ENCODE measurements at places on chromosomes 11 and 22.

- DNase-seq: peak; percentile 48
These were observed 7.7 kb downstream of the PITPNB start for GRCh38 chr22:27911330-27911729.

DNA sequence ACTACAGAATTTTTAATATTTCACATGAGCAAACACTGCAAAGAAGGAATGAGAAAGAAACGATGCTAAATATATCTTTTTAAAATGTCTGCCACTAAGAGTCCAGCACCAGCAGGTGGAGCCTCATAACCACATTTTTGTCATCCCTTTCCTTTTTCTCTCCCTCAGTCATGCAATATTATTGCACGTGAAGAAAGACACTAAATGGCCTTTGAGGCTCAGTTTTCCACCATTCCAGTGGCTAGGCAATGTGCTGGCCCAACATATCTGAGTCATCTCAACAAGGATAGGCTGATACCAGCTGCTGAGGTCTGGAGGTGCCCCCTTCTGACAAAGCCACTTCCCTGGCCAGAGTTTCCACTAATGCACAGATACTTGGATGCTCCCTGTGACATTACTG, 1.8 kb downstream of the ALKBH8 start:
- peak; percentile 71 for DNase-seq

DNA sequence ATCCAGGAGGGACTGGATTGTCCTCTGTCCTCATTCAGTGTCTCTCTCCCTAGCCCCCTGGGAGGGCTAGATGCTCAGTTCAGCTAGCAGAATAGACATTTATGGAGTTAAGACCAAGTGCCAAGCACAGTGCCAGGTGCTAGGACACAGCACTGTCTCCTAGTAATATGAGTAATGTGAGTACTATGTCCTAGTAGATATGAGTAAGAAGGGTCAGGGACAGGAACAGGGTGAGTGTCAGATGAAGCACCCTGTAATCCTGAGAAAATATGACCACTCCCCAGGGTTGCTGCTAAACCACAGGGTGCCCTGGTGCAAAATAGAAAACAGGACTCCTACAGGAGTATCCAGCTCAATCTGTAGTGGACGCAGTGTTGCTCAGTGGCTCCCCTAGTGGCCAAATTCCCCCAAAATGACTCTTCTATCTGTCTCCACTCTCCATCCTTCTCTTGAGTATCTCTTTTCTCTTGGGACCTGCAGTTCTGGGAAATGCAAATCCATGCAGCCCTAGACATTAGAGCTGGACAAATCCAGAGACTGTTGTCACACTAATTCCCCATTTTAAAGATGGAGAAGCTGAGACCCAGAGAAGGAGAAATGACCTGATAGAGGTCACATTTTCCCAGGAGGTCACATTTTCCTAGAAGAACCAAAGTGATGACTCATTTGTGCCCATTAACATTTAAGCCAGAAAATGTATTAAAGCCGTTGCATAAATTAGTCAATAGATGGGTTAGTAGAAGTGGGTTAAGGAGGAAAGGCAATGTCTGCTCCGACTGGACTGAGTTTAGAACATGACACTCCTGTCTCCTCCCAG, 214.3 kb downstream of the NXPE2 start:
- DNase-seq: no peak

GRCh38 chr11:74735365-74735928, 4.2 kb upstream of the CHRDL2 start:
- DNase-seq: no peak

GRCh38 chr11:109914038-109914437, 179.2 kb upstream of the ZC3H12C start:
- no peak for DNase-seq

- no peak for DNase-seq
These were observed 133.5 kb downstream of the CD44 start for GRCh38 chr11:35272391-35272902.

GRCh38 chr11:121793916-121794315, 322.1 kb downstream of the BLID start:
- no peak for DNase-seq

GRCh38 chr11:13318498-13319295, 41.1 kb downstream of the BMAL1 start:
- DNase-seq: no peak

GRCh38 chr11:57511741-57512430, 3.6 kb downstream of the SLC43A1 start:
- no peak for DNase-seq

DNA sequence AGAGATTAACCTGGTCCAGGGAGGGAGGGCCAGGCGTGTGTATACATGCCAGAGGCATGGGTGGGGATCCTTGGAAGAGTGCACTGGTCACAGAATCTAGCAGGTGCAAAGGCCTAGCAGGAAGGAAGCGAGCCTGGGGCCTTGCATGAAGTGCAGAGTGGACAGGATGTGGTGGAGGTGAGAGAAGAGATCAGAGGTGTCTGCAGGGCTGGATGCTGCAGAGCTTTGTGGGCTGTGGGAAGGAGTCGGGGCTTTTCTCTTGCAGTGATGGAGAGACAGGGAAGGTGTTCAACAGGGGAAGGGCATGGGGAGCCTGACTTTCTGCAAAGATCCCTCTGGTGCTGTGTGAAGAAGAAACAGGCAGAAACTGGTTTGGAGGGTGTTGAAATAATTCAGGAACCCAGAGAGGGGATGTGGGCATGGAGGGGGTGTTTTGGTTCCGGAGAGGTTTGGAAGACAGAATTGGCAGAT, 2.5 kb upstream of the TPST2 start:
- no peak for DNase-seq

- no peak for DNase-seq
These were observed 8.6 kb upstream of the OR56B1 start for GRCh38 chr11:5727691-5728090.

- DNase-seq: peak; percentile 43
These were observed 10.4 kb upstream of the SLCO2B1 start for GRCh38 chr11:75140269-75141138.

GRCh38 chr22:49164773-49165320, 662.8 kb downstream of the BRD1 start:
- no peak for DNase-seq

DNA sequence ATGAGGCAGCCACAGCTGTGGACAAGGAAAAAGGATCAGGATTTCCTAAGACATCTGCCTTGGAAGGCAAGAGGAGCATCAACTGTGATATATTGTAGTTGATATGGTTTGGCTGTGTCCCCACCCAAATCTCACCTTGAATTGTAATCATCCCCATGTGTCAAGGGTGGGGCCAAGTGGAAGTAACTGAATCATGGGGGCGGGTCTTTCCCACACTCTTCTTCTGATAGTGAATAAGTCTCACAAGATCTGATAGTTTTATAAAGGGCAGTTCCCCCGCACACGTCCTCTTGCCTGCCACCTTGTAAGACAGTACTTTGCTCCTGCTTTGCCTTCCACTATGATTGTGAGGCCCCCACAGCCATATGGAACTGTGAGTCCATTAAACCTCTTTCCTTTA, 10.2 kb downstream of the RIC8A start:
- no peak for DNase-seq

- peak; percentile 87 for DNase-seq
These were observed 19.3 kb downstream of the MYH9 start for GRCh38 chr22:36368359-36368983.

DNA sequence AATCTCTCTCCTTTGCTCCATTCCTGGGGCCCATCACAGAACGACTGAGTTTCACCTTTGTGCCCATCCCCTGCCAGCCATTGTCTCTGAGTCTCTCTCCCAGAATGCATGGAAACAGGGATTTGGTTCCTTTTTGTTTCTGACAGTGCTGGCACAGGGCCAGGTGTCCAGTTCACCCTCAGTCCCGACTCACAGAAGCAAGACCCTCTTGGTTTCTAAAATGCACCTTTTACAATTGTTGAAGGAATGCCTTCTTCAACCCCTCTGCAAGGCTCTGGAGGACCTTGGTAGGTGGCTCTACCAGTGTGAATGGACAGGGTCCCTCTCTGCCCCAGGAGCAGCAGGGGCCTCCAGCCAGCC, 5.1 kb upstream of the MYEOV start:
- DNase-seq: no peak

- DNase-seq: peak; percentile 3
These were observed 1.5 kb downstream of the MAP6 start for GRCh38 chr11:75667255-75667830.

GRCh38 chr22:25953919-25954318, 211.9 kb downstream of the MYO18B start:
- no peak for DNase-seq

- no peak for DNase-seq
These were observed 19.4 kb upstream of the TMA7B start for GRCh38 chr22:39940757-39941305.

DNA sequence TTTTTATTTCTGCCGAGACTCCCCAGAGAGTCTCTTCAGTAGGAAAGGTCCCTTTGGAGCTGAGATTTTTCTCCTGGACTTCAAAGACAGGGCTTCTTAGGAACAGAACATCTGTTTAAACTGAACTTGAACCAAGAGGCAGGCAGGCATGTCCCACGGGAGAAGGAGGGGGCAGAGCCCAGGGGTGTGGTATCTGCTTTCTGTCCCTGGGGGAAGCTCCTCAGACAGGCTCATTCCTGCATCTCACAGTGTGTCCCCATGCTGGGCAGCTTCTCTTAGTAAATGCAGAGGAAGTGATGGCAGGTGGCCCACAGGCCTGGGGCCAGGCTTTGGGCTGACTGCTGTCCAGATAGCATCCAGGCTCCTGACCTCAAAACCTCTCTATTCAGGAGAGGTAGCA, 47.3 kb downstream of the TSPAN18 start:
- DNase-seq: no peak

- no peak for DNase-seq
These were observed 86.9 kb downstream of the FAM83F start for GRCh38 chr22:40081662-40082061.

DNA sequence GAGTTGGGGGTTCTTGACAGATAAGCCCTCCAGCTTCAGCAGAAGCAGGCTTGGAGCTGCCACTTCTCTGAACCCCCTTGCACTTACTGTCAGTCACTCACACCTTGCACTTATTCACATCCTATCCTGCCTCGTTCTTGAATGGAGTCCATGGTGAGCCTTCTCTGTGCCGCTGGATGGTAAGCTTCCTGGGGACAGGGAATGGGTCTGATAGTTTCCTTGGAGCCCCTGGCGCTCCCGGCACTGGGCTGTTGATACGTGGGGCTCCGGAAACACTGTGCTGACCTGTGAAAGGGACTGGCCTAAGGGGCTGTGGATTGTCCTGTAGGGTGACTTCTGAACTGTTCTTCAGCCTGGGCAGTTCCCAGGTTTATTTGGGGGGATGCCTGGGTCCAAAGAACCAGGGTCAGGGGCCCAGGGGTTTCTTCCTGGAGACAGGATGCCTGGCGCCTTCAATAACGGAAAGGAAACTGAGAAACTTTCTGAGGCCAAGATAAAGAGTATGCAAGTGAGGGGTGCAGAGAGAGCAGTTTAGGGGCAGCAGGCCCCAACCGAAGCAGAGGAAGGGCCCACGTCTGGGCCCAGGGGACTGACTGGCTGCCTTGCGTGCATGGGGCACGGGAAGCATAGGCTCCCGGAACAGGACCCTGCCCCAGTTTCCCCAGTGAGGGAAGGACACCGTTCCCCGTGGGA, 709 bp upstream of the ST3GAL4 start:
- no peak for DNase-seq

DNA sequence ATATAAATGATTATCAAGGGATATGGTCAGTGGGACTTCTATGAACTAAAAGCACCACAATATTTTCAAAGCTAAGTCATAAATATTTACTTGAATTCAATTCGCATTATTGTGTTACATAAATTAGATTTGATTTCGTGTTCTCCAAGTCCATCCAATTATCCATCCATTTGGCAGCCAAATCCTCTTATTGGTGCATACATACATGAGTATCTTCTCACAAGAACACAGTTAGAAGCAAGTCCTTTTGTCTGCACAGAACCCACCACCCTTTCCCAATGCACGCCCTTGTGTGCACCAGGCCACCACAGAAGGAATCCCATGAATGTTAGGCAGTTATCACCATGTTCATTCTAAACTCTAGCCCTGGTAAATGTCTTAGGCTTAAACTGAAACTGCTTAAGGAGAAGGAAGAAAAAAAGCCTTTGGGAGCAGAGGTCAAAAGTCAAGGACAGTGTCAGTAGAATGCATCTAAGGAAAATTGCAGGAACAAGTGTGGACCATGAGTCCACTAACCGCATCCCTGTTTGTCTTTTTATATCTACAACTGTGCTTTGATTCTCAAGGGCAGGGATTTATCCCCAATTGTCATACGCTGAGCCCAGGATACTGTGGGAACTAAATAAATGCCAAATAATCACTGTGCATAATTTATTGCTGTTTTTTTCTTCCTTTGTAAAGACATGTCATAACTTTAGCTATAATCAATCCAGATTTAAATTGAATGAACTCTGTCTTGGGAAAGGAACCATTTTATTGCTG, 108.2 kb upstream of the DDI1 start:
- DNase-seq: no peak

DNA sequence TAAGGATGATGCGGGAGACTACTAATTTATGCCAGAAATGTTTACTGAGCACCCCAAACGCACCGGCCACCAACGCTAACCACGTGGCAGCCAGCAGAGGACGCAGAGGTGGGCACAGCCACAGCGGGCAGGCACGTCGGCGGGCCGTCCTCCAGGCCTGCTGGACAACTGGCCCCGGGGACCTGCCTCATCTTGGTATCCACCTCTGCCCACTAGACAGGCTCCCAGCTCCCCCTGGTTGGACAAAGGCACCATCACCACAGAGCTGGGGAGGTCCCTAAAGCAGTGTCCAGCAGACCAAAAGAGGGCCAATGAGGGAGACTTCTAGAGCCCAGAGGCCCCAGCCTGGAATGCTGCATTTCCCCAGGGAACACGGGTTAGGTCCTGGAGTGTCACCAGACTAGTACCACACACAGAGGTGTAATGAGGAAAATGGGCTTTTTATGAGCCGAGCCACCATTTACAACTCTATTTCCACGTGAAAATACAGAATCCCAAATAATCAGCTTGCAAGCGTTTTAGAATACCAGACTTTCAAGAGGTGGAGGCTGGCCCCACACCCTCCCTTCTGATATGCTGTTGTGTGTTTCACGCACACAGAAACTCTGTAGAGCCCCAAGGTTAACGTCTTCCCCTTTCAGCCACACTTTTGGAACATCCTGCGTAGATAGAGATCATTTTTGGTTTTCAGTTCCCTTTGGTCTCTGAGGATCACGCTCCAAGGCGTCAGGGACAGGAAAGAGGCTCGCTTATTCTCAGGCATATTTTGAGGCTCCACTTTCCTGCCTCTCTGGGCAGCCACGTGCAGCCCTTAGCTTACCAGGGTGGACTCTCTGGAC, 23.7 kb upstream of the BID start:
- no peak for DNase-seq
